Airway epithelial cell (primary cell): ENCODE measurements at places on chromosomes 16 and 17. TPM values are rescaled to one million over a fixed set of nuclear protein-coding genes. Genes with fewer than 3 reads are reported as not detected.

The KLHL10 gene
- not detected in 2 replicates for total RNA-seq

The HYDIN gene
- not detected in 2 replicates for total RNA-seq

The SLC6A2 gene
- 0.07 and 0.23 TPM in 2 replicates for total RNA-seq

The SLFN14 gene
- not detected in 2 replicates for total RNA-seq

The DBF4B gene
- 4.4 and 6.0 TPM in 2 replicates for total RNA-seq
